ENCODE measurements at places on chromosomes 12 and 14.

GRCh38 chr12:125311050-125311449, 245.8 kb downstream of the AACS start:
- no peak for DNase-seq

DNA sequence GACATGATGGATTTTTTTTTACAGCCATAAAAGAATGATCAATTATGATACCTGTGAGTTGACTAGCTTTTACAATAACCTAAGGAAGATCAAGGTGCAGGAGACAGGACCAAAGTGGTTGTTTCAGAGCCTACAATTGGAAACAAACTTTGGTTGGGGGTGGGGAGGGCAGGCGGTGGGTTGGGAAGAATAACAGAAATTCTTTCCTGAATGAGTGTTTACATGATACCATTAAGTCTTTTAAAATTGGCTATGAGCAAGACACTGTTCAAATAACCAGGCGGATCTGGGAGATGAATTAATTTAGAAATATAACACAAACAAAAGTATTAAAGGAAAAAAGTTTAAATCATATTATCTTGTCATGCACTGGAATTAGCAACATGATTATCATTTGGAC, 7.2 kb downstream of the NFYB start:
- no peak for DNase-seq

DNA sequence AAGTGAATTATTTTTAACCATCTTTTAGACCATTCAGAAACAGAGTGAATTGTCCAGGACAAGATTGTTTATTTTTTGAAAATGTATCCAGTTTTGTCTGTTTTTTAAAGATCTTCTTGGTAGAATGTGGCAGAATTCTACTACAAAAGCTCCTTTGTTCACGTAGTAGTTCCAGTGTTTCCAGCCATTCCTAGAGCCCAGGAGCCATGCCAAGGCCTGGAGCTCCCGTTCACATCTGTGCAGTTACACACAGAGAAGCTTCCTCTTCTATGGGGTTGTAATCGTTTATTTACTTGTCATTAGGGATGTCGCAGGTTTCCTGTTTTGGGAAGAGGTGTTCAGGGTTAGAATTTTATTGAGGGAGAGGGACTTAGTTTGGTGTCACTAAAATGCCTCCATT, 409.8 kb downstream of the NPAS3 start:
- no peak for DNase-seq

DNA sequence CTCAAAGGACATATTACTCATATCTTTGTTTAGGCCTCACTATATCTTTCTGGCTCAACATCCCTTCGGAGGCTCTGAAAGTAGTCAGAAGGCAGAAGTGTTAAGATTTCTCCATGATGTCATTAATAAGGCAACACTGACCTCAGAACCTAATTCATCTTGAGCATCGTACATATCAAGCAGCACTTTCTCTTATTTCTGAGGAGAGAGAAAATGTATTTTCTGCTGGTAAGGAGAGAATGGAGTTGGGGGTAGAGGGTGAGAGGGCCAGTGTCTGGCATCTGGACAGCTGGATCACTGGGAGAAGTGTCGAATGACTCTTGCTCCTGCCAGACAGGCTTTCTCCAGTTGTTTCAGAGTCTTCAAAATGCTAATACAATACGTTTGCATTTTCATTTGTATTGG, 213.2 kb upstream of the PRICKLE1 start:
- DNase-seq = no peak

GRCh38 chr14:98138666-98139065, 1133.3 kb downstream of the BCL11B start:
- no peak for DNase-seq

GRCh38 chr14:70278281-70278680, 81.2 kb downstream of the COX16 start:
- DNase-seq = no peak

- no peak for DNase-seq
Observed at GRCh38 chr14:105123981-105124765, 44.4 kb downstream of the JAG2 start.

DNA sequence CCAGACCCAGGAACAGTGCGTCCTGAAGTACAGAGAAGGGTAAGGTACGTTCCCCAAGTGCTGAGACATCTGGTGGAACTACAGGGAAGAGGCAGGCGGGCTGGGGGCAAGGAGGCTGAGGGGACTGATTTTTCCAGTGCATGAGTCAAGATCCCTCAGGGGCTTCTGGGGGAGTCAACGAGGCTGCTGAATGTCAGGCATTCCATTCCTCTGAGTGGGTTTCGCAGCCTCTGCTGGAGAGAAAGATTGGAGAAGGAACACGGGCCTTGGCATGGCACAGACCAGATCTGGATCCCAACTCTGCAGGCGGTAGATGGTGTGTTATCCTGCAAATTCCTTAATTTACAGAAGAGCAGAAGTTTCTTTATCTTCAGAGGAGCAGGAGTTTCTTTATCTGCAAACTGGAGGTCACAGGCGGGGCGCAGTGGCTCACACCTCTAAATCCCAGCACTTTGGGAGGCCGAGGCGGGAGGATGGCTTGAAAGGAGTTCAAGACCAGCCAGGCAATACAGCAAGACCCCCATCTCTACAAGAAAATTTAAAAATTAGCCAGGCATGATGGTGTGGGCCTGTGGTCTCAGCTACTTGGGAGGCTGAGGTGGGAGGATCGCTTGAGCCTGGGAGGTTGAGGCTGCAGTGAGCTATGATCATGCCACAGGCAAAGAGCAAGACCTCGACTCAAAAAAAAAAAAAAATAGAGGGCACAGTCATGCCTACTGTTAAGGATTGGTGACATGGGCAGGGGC, 132.6 kb upstream of the MAP1LC3B2 start:
- DNase-seq = no peak

DNA sequence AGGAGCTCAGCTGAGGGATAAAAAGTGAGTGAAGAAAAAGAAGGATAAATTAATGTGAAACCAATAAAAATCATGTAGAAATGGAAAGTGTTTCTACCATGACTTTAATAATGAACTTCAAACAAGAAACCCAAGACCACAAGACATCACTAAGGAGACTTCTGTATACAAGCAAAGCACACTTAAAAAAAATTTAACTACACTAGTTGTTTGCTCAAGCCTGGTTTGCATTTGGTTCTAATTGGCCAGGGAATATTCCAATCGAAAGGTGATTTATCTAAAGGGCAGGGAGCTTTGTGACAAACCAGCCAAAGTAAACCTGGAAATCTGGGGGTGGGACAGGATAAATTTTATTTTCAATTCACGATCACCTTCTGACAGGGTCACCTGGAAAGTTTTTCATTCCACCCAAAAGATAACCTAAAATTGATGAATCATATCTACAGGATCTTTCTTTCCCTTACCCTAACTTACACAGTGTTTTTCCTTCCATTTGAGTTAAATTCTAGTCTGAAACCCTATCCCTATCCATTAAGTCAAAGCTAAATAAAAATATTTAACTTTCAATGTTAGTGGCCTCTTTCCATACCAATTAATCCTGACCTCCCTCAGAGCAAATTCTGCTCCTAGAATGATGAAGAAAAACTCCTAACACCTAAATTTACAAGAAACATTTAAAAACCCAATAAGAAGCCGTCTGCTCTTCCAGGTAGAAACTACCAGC, 2.6 kb downstream of the EGLN3 start:
- no peak for DNase-seq

DNA sequence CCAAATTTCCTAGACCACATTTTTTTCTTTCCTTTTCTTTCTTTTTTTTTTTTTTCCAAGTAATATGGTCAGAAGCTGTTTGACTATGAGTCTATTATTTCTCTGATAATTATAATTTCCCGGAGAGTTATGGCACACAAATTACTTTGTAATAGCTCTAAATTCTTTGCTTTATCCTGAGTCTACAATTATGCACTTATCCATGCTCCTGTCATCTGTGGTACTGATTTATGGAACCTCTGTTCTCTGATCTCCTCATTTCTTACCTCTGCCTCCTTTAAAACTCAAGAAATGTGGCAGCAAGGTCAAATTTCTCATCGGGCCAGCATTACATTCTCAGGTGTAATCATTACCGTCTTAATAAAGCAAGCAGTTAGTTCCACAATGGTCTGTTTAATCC, 282.1 kb downstream of the PAWR start:
- peak; percentile 15 for DNase-seq
